ENCODE measurements at places on chromosomes 16 and 17.

DNA sequence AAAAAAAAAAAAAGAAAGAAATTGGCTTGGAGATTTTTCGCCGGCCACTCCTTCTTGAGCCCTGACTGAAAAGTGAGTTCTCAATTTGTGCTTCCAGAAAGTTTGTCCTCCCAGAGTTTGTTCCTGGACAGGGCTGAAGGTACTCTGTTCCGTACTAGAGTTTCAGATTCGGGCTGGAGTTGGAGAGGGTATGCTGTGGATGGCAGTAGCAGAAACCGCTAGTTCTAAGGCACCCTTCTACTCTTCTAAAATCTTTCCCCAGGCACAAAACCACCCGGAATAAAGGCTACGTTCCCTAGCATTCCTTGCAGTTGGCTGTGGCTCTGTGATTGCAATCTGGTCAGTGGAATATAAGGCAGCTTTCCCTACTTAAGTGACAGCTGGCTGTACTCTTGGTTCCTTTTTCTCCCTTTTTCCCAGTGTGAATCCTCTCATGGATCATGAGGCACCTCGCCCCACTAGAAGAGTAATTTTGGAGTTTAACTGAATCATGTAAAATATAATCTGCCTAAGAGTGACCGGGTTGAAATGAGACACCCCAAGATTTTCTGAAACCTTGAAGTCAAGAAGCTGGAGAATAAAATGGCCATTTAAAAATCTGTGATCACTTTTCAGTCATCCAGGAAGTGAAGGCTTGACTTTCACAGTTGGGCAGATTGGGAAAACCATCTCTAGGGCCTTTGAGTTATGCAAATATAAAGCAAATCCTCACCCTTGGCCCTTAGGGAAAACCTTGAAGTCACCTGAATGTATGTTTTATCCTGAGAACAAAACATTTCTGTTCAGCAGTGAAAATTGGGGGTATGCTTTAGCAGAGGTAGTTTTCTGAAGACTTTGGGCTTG is 901 bp upstream of the HEATR6 start:
- DNase-seq, result peak; percentile 14

GRCh38 chr17:64090144-64090543 is 39.8 kb downstream of the ERN1 start:
- no peak for DNase-seq

DNA sequence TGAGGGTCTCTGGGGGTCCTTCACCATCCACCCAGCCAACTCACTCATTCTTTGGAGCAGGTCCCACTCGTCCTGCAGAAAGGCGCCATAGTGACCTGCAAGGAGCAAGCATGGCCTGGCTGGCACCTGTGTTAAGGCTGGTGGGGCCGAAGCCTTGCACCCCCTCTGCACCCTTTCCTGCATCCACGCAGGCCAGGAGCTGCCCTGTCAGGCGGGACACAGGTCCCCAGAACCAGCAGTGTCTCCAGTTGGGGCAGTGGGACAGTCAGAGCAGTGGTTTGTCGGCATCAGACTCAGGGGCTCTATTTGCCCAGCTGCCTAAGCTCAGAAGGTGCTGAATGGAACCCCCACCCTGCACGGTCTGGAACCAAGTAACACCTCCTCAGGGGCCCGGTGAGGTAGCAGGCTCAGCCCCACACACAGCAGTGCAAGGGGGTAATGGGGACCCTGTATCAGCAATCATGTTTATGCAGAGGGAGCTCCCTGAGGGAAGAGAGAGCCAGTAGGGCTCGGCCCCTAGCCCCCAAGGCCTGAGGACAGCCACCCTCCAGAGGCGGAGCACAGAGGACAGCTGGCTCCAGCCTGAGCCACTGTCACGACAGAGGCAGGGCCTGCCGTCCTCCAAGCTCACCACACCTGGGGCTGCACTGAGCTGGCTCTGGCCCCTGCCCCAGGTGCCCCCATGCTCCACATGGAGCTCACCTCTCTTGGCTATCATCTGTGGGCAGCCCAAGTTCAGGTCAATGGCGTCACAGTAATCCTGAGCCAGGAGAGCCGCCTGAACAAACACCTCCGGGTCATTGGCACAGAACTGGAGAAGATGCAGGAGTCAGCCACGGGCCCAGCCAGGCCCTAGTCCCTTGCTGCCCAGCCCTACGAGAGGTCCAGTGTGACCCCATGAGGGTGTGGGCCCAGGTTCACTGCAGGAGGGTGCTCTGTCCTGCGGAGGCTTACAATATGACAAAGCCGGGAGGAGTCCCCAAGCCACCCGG is 1.9 kb downstream of the DUS1L start:
- DNase-seq, result no peak

DNA sequence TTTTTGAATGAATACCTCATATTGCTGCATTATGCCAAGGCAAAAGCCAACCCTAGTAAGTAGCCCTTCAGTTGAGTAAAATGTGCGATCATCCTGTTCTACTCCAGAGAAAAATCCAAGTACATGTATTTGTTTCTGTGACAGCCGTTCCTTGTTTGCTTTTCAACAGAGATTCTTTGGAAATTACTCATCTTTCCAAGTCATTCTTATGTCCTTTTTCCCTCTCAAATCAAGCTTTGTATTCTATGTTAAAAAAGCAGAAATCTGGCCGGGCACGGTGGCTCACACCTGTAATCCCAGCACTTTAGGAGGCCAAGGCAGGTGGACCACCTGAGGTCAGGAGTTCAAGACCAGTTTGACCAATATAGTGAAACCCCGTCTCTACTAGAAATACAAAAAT is 112.9 kb upstream of the HAS3 start:
- DNase-seq, result no peak

DNA sequence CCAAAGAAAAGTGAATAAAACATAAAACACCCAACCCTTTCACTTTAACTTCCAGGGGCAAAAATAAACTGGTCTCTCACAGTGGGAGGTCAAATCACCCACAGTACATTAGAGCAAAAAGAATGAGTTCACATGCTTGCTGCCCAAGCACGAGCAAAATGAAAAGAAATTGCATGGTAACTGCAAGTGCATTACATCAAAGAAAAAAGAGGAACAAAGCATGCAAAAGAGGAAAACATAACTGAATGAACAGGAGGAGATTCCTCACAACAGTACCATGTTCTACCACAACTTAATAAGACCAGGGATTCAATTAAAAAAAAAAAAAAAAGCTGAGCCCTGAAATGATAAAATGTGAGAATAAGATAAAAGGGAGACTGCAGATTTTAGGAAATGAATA is 12.3 kb downstream of the DNAH2 start:
- peak; percentile 18 for DNase-seq

DNA sequence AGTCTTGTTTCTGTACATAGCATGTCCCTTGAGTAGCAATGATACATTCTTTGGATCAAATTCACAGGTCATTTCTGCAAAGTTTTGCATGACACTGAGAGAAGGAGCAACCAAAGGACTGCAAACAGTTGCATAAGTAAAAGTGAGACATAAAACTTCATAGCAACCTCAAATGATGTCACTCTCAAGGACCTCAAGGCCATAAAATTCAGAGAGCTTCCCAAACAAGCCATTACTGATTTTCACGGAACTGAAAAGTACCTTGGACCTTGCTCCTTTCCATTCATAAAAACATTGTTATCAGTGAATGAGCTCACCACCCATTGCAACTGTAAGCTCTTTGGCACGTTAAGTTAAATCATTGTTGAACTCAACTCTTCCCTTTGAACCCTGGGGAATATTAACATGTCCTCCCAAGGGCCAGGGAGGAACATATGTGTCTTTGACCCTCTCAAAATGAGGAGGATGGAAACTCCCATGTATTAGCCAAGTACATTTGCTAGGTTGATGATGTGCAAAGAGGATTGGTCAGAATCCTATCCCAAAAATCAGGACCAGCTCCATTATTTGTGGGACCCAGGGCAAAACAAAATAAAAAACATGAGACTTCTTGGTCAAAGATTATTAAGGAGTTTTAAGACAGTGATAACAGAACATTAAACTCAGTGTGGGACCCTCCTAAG is 275.0 kb upstream of the DYNLRB2 start:
- no peak for DNase-seq

DNA sequence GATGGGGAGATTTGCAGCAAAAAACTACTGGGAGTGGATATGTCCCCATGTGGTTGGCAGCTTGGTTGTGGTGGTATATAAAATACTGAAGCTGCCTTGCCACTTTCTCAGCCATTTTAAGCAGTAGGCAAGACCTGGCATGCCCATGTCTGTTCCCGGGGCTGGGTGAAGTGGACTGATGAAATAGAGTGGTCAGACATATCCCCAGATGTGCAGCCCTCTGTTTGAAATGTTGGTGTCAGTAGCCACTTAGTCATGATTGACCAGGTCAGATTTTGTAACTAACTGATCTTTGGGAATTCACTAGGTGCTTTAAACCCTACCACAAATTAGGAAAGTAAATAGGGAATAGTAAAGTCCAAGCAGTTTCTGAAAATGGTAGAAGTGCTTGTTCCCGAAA is 151.6 kb downstream of the PHKB start:
- DNase-seq, result no peak

DNA sequence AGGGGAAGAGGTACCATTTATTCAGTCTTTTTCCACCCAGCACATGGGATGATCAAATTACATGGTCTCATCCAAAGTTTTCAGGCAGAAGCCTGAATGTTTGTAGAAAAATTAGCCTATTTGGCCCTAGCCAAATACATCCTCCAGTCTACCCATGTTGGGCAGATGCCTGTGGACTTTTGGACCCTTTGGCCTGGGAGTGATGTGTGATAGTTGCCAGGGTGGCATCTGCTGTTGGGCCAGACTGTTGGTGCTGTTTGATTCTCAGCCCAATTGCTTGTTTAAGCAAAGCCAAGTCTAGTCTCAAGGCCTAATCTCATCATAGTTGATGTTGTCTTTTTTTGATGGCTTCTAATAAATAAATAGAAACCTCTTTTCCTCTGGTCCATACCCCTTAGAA is 419.0 kb downstream of the CDH13 start:
- DNase-seq, result no peak

DNA sequence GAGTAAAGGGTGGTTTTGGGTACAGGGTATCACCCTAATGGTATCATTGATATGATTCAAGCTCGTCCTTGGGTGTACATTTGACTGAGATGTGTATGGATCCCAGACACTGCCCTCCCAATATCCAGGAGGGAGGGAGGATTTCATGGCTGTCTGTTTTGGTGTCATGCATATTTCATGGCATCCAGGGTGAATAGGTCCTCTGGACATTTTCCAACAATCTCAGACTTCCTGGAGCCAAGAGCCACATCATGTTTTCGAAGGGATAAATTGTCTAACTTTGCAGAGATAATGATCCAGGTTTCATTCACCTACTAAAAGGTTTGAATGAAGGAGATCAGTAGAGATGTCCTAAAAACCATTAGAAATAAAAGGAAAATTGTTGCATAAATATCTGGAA is 431.9 kb downstream of the SHISA9 start:
- DNase-seq, result no peak

DNA sequence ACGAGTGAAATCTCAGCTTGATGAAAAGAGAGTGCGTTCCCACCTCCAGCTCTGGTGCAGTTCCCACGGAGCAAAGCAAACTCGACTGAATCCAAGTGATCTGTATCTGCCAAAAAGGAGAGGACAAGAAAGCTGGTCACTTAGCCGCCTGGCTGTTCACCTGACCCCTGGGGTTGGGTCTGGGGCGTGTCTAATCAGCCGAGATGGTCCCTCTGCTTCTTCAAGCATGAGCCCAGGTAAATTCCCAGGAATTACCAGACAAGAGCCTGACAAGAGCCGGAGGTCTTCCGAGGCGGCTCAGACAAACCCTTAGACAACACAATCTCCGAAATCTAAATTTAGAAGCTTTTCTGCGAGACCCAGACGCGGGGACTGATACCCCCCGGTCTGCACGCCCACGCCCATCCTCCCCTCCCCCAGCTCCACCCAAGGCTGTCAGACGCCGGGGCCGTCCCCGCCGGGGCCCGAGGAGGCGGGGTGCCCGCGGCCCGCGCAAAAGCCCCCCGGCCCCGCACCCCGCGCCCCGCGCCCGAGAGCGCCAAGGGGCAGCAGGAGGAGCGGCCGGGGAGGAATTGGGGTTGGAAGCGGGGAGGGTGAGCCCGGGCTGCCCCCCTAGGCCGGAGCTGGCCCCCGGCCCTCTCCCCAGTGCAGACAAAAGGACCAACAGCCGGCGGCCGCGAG is 674 bp downstream of the ZNF821 start:
- DNase-seq, result no peak

GRCh38 chr17:33234930-33235685 is 58.0 kb downstream of the ASIC2 start:
- DNase-seq, result no peak

GRCh38 chr17:33506889-33507650 is 214.0 kb upstream of the ASIC2 start:
- no peak for DNase-seq

GRCh38 chr16:54204756-54205155 is 81.8 kb downstream of the IRX3 start:
- DNase-seq, result no peak

DNA sequence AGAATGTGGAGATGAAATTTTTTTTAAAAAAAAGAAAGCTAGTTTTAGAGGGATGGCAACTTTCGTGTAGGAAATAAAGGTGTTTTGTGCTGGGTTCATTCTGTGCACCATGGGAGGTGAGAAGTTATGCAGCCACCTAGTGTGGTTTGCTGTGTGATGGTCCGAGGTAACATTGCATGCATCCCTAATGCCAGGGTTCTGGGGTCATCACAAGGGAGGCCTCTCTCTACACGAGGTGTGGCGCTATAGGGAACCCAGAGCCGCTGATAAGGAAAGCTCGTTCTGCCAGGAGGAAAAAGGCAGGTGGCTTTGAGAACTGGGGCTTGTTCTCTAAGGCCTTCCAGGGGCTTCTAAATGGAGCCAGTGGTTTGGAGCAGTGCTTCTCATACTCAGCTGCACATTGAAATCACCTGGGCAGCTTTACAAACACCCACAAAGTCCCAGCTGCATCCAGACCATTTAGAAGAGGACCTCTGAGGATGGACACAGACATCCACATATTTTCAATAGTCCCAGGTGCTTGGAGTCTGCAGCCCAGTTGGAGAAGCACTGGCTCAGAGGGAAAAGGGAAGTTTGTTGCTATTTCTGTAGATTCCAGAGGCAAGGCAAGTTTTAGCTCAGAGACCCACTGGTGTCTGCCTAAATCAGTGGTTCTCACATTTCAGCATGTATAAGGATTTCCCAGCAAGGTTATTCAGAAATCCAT is 43.5 kb downstream of the VPS35L start:
- no peak for DNase-seq

- DNase-seq, result peak; percentile 42
Observed at GRCh38 chr16:85888405-85889331, 10.3 kb upstream of the IRF8 start.

DNA sequence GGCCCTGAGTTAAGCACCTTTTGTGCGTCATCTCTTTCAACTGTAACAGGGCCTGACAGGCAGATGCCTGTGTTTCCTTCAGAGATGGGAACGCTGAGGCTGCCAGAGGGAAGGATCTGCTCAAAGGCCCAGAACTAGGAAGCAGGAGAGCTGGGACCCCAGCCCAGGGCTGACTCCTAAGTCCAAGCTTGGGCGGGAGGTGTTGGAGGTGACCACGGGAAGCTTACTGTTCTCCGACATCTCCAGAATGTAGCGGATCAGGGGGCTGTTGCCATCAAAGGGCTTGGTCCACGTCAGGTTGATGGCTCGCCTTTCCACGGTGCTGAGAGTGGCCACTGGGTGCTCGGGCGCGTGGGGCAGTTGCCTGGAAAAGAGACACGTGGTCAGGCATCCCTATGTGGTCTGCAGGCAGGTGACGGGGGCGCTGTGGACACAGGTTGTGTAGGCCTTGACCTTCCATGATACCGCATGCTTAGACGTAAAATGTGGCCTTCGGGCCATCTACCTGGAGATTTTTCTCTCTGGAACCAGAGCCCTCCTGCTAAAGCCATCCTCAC is 111.4 kb upstream of the CDC42EP4 start:
- no peak for DNase-seq

Data from AML-193 (cell line).